ENCODE measurements at places on chromosomes 11 and 22.
A peak's percentile ranks its signal among the peaks of the same experiment; 100 is the strongest.

GRCh38 chr11:106031202-106031810 lies 9.3 kb upstream of the MSANTD4 start:
- no peak for DNase-seq

DNA sequence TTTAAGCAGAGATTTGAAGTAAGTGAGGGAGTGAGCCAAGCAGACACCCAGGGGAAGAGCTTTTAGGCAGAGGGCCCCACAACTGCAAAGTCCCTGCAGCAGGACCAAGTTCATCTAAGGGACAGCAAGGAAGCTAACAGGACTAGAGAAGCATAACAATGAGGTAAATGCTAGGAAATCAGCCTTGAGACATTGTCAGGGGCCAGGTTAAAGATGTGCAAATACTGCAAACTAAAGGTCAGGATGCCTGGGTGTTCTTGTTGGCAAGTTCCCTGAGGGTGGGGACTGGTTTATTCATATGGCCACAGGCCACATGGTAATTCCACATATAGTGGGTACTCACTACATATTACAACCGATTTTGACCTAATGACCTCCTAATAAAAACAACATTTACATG lies 399.2 kb upstream of the NARS2 start:
- no peak for DNase-seq

GRCh38 chr11:77073328-77074001 lies 6.7 kb downstream of the CAPN5 start:
- DNase-seq: no peak

DNA sequence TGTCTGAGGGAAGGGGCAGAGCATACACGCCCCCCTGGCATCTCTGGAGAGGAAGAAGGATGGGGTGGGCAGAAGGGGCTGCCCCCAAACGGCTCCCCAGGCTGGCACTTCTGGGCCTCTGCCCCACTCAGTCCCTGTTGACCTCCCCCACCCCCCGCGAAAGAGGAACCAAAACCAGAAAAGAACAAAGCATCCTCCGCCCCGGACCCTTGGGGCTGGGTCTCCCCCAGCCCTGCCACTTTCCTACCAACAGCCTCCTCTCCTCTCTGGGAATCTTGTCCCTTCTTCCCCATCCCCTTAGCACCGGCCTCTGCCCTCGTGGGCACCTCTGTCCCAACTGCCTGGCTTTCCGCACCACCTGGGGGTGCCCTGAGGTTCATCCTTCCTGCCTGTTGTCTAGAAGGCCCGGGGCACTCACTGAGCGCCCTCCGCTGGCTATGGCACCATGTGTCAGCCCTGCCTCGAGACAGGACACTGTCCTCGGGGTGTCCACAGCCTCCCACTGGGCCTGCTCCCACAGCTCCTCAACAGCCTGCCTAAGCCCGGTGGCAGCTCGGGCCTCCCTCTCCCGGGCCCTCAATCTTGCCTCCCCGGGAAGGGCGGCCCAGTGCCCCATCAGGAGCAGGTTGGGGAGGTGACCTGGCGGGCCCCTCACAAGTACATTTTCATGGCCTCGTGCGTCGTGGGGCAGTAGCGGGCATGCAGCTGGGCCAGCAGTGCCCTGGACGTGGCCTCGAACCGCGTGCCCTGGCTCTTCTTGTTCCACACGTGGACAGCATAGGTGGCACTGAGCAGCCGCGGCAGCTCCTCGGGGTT lies 28.2 kb downstream of the A4GALT start:
- no peak for DNase-seq

DNA sequence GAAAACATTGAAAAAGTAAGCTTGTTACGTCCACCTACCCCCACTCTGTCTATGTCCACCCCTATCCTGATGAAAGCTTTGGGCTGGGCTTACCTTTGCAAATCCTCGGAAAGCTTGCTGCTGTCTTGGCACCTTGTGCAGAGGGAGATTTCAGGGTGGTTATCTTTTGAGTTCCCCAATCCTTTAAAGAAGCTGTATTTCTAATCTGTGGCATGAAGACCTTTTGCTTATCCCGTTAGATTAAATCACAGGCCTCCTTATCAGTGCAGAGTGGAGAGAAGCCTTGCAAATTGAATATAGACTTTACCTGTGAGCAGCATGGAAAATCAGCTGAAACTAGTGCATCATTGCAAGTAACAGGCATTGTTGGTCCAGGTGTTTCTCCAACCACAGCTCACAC lies 580.6 kb upstream of the ANO5 start:
- no peak for DNase-seq

DNA sequence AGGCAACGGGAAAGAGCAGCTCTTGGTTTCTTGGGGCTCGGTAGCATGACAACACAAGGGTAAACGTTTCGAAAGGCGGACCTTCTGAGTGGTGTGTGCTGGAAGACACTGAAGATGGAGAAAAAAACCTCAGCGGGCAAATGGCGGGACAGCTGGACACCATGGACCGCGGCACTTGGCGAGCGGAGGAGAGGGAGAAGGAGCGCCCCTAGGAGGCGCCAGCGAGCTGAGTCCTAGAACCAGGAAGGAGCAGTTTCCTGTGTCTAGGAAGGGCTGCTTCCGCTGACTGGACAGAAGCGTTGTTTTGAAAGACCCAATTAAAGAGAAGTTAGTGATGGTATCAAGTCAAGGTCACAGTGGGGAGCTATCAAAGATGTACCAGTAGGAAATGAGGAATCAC lies 44.0 kb upstream of the OPCML start:
- DNase-seq: no peak

- peak; percentile 92 for DNase-seq
Measured at GRCh38 chr11:12680246-12680939, 6.2 kb downstream of the TEAD1 start.

DNA sequence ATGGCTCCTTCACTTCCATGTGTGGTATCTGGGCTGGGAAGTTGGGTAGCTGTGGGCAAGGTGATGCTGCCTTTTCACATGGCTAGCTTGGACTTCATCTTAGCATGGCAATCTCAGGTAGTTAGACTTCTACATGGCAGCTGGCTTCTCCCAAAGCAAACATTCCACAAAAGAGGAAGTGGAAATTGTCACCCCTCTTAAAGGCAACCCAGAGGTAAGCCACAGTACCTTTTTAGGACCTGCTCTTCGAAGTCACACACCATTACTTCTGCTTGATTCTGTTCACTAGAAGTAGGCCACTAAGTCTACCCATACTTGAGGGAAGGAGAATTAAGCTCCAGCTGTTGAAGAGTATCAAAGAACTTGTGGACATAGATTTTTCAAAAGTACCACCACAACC lies 25.9 kb downstream of the TUG1 start:
- no peak for DNase-seq

DNA sequence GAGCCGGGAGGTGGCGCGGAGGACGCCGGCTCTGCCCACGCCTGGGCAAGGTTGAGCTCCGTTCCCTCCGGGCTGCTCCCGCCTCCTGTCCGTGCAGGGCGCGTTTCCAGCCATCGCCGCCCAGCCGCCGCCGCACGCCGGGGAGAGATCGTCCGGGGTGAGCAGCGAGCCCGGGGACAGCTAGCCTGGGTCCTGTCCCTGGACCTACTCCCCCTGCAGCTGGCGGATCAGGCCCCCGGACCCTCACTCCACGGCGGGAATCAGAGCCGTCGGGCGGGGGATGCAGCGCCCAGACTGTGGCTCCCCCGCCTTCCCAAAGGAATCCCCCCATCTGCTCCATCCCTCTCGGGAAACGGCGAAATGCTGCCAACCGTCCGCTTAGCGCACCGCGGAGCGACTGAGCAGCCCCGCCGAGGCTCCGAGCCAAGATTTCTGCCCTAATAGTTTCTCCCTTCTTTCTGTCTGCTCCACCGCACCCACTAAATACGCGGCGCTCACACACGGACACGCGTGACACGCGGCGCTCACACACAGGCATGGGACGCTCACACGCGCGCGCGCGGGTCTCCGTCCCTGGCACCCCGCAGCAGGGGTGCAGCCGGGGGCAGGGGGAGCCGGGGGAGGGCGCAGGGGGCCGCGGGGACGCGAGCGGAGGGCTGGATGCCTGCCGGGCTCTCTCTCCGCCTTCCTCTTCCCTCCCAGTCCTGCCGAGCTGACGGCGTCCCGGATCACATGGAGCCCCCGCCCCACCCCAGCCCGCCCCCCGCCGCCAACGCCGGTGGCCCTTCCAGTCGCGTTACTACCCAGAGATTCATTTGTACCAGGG lies at the start of gene KCNJ5:
Gene KCNJ5, plus strand, starts transcription at position 814 of the 826 bp plus-strand sequence. CDS start 19,918 bp downstream, outside the sequence.
- peak; percentile 63 for DNase-seq

DNA sequence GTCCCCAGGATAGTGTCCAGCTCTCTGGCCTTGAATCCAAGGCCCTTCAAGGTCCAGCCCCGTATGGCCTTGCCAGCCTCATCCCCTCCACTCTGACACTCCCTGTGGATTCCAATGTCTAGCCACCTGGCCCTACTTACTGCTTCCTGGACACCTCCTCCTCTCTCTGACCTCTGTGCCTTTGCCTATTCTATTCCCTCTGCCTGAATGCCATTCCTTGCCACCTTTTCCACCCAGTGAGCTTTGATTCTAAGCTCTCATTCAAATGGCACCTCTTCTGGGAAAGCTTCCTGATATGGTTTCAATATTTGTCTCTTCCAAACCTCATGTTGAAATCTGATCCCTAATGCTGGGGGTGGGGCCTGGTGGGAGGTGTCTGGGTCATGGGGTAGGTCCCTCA lies 31.9 kb upstream of the TTLL12 start:
- no peak for DNase-seq

DNA sequence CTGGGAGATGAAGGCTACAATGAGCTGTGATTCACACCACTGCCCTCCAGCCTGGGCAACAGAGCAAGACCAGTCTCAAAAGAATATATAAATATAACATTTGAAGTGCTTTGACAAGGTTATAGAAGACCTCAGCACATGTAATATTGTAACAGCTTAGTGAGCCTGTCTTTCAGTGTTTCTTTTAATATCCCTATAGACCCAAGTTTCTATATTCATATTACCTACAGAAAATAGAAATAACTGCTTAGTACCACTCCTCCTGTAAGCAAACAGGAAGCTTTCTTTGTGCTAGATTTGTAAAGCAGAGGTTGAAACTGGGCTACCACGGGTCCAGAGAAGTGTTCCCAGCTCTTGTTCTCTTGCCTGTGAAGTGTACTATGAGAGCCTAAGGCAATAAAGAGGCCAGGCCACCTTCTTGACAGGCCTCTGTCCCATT lies 68.2 kb downstream of the PPP2R1B start:
- no peak for DNase-seq

DNA sequence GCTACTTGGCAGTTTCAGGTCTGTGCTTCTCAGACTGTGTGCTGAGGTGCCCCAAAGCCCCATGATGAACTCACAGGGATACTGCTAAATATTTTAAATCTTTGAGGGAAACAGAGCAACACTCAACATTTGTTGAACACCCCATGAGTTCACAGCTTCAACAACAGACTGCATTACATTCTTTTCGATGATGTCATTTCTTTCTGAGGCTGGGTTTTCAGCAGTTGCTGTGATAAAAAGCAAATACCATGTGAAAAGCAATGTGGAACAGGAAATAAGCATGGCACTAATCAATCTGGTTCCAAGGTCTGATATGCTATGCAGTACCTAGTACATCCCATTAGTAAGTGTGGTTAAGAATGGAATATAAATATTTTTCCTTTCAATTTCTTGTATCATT lies 82.7 kb downstream of the RPL27A start:
- no peak for DNase-seq

- DNase-seq: peak; percentile 26
Measured at GRCh38 chr11:38718049-38718448, 2120.0 kb upstream of the RAG2 start.

- DNase-seq: no peak
Measured at GRCh38 chr22:37254209-37254866, 10.3 kb upstream of the RAC2 start.

DNA sequence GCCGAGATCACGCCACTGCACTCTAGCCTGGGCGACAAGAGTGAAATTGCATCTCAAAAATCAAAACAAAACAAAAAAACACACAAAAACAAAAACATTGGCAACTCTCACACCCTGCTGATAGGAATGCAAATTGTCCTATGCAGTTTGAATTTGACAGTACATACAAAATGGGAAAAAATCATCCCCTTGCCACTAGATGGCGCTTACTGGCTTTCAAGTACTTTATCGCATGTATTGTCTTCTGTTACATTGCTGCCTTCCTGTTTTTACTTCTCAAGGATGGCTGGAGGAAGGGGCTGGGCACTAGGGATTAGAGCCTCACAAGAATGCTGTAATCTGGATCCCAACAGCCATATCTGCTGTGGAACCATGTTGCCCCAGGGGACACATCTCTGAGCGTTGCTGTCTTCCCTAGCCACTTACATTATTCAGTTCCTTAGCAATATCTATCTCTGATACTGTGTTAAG lies 59.4 kb upstream of the A4GALT start:
- peak; percentile 90 for DNase-seq

GRCh38 chr11:15662285-15662684 lies 547.6 kb downstream of the INSC start:
- DNase-seq: no peak

GRCh38 chr11:78189174-78189724 lies 530 bp downstream of the USP35 start:
- no peak for DNase-seq

GRCh38 chr11:68117853-68118470 lies 3.2 kb downstream of the CHKA start:
- no peak for DNase-seq

- no peak for DNase-seq
Measured at GRCh38 chr11:114416441-114416961, 16.0 kb downstream of the RBM7 start.

DNA sequence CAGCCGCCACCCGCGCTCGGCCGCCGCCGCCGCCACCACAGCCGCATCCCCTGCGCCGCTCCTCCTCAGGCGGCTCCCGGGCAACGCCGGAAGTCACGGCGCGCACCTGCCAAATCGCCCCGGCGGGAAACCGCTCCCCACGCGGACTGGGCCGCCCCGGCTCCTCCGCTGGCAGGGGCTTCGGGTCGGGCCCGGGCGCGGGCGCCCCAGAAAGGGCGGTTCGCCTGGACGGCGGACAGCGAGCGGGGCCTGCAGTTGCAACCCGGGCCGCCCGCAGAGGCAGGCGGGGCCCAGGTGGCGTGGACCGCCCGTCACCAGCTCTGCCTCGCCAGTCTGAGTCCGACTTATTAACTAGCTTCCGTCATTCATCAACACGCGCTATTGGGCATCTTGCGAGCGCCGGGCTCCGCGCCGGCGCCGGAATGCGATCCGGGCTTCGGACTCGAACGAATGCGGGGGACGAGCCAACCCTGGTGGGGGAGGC lies at the start of gene HIRA:
Gene HIRA, minus strand, starts transcription at position 85 of the 484 bp plus-strand sequence. CDS start 257 bp downstream, outside the sequence.
- peak; percentile 71 for DNase-seq

- DNase-seq: no peak
Measured at GRCh38 chr11:114358716-114359115, 41.6 kb downstream of the C11orf71 start.

DNA sequence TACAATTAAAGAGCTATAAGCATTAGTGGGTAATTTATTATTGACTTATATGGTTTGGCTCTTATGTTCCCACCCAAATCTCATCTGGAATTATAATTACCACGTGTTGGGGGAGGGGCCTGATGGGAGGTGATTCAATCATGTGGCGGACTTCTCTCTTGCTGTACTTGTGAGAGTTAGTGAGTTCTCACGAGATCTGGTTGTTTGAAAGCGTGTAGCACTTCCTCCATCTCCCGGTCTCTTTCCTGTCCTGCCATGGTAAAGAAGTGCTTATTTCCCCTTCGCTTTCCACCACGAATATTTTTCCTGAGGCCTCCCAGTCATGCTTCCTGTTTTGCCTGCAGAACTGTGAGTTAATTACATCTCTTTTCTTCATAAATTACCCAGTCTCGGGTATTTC lies 28.1 kb upstream of the CHORDC1 start:
- no peak for DNase-seq
